ENCODE measurements at places on chromosomes 7 and 10. TPM values are rescaled to one million over a fixed set of nuclear protein-coding genes. Genes with fewer than 3 reads are reported as not detected.

DNA sequence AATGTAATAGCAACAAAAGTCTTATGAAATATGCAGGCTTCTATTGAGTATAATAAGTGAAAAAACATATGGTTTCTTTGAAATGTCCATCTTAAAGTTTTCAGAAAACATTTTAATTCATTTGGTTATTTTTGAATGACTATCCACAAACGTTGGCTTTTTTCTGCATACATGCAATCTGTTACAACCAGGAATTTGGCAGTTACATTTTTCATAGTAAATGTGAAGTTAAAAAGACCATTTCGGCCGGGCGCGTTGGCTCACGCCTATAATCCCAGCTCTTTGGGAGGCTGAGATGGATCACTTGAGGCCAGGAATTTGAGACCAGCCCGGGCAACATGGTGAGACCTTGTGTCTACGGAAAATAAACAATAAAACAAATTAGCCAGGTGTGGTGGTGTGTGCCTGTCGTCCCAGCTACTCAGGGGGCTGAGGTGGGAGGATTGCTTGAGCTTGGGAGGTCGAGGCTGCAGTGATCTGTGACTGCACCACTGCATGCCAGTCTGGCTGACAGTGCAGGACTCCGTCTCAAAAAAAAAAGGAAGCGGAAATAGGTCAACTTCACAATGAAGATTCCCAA is 73.9 kb upstream of the NMT2 start:
- peaks cover 6% of the 10 kb centered on the region for H3K4me1 ChIP-seq
- no peak for DNase-seq
- H3K27ac ChIP-seq, result no peak overlapping the region
- no peaks in the 10 kb centered on the region for H3K36me3 ChIP-seq

DNA sequence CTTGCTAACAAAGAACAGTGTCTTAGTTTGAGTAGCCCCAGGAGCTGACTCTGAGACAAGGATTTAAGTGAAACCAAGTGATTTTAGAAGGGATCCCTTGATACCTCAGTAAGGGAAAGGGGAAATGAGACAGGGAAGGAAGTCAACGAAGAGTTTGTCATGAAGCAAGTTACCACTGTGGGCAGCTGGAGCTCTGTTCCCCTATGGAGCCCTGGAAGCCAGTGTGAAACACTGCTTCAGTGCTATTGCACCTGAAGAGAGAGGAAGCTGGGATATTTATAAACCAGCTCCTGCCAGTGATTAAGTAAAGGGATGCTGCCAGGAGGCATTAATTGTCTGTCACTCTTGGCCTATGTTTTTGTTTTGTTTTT is 58.9 kb upstream of the WAPL start:
- H3K36me3 ChIP-seq, result no peaks in the 10 kb centered on the region
- no peak overlapping the region for H3K4me3 ChIP-seq
- H3K27me3 ChIP-seq, result no peaks in the 10 kb centered on the region
- no peak overlapping the region for H3K27ac ChIP-seq

DNA sequence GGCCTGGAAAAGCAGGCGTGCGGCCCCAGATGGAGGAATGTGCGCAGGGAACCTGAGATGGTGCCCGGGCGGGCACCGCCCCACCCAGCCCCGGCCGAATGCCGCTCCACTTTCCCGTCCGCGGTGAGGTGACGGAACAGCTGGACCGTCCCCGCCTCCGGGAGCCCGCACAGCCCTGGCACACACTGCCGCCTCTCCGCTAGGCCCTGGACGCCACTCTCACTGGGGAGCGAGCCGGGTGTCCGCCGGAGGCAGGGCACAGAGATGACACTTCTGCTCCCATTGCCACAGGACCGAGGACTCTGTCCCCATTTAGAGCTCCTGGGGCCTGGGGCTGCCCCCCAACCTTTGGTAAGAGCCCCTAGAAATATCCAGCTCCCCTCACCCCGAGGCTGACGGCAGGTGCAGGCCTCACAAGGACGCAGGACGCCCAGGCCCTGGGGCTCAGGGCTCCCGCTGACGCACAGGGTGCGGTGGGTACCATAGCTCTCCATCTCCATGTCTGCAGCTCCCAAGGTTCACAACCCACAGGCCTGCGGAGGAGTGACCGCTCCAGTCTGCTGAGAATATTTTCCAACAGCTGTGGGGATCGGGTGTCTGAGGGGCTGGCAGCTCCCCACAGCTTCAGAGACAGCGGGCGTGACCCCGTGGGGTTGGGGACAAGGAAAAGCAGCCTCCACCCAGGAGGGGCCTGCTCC is 52.2 kb upstream of the PDGFA start:
- no peaks in the 10 kb centered on the region for H3K27me3 ChIP-seq
- no peak overlapping the region for H3K27ac ChIP-seq
- peaks cover 22% of the 10 kb centered on the region for H3K36me3 ChIP-seq

- peaks cover 16% of the 10 kb centered on the region for H3K36me3 ChIP-seq
- peak overlapping the region; percentile 30 for H3K27ac ChIP-seq
- H3K4me1 ChIP-seq, result peaks cover 8% of the 10 kb centered on the region
These were observed 96.4 kb downstream of the CCSER2 start for GRCh38 chr10:84424731-84425167.

GRCh38 chr10:123019941-123020703 is 11.3 kb downstream of the ACADSB start:
- H3K27ac ChIP-seq, result no peak overlapping the region
- H3K4me3 ChIP-seq, result peak overlapping the region; percentile 20
- H3K36me3 ChIP-seq, result peaks cover 13% of the 10 kb centered on the region
- peaks cover 82% of the 10 kb centered on the region for H3K27me3 ChIP-seq

- no peak overlapping the region for H3K4me3 ChIP-seq
- no peaks in the 10 kb centered on the region for H3K27me3 ChIP-seq
- peaks cover 74% of the 10 kb centered on the region for H3K4me1 ChIP-seq
- no peaks in the 10 kb centered on the region for H3K36me3 ChIP-seq
These were observed 29.8 kb upstream of the VCL start for GRCh38 chr10:73968098-73968521.

- no peaks in the 10 kb centered on the region for H3K4me1 ChIP-seq
- no peak for DNase-seq
- H3K4me3 ChIP-seq, result no peak overlapping the region
- no peak overlapping the region for H3K27ac ChIP-seq
These were observed 31.9 kb downstream of the BEND7 start for GRCh38 chr10:13496931-13497330.

DNA sequence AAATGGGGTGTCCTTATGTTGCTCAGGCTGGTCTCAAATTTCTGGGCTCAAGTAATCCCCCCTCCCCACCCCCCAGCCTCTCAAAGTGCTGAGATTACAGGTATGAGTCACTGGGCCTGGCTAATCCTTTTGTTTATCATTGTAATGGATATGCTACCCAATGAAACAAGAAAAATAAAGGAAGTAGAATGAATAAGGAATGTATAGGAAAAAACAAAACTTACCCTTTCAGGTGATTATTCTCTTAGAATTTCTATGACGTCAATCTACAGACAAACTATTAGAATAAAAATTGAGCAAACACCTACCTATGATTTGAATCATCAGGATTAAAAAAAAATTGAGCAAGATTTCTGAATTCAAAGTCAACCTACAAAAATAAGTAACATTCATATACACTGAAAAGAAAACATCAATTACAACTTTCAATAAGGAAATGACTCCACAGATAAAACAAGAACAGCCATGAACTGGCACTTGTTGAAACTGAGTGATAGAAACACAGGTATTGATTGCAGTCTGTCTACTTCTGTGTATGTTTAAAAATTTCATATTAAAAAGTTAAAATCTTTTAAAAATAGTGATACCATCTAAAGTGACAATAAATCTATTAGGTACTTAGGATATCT is 12.2 kb downstream of the ADAM12 start:
- H3K4me3 ChIP-seq, result no peak overlapping the region
- peaks cover 16% of the 10 kb centered on the region for H3K36me3 ChIP-seq
- no peaks in the 10 kb centered on the region for H3K27me3 ChIP-seq
- no peak for DNase-seq
- peaks cover 3% of the 10 kb centered on the region for H3K4me1 ChIP-seq
- H3K27ac ChIP-seq, result no peak overlapping the region

DNA sequence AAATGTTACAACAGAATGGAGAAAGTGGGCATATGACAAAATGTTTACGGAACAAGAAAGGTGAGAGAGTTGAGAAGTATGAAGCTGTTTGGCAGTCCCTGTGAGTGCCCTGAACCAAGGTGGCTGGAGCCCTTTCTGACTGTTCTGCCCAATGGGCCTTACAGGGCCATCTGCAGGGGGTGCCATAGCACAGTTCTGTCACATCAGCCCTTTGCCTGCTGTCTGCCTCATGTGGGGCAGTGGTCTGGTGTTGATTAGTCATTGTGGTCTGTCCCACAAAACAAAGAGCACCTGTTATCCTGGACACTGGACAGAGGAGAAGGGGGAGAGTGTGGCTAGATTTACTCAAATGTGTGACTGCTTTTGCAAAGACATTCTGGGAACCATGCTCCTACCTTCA is 51.5 kb upstream of the OSBPL3 start:
- peak; percentile 15 for DNase-seq
- peaks cover 25% of the 10 kb centered on the region for H3K4me1 ChIP-seq
- H3K36me3 ChIP-seq, result peaks cover 4% of the 10 kb centered on the region
- H3K4me3 ChIP-seq, result no peak overlapping the region

DNA sequence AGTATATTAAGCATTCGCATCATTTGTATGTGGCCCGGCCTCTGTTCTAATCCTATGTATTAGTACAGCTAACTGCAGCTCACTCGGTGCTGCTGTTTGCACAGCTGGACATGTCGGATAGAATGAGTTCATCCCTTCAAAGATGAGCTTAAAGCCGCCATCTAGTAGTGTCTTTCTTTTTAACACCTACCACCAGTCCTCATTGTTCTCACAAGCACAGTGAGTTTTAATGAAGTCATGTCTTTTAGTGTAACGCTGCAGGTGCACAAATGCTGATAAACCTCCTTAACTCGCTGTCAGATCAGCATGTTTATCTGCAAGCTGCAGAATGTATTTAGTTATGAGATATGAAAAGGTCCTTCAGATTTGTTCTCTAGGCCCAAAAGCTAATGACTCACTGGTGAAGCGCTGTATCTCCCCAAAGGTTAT is 247.5 kb downstream of the MTERF1 start:
- no peak overlapping the region for H3K27ac ChIP-seq
- no peaks in the 10 kb centered on the region for H3K36me3 ChIP-seq
- no peak for DNase-seq
- no peak overlapping the region for H3K4me3 ChIP-seq
- no peaks in the 10 kb centered on the region for H3K27me3 ChIP-seq

DNA sequence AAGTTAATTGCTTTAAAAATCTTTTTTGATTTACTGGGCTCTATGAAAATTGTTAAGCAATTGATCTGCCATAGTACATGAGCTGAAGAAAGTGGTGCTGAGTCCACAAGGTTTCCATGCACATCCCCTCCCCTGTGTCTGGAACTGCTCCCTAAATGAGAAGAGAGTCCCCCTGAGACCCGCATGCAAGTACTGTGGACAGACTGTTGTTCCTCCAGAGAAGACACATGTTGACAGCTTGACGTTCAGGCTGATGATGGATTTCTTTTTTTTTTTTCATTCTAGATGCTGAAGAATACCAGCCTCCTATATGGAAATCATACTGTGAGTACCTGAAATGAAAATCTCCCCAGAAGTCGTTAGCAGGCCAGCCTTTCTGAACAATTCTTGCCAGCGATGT is 159.8 kb downstream of the CHN2 start:
- no peak overlapping the region for H3K27ac ChIP-seq
- H3K27me3 ChIP-seq, result no peaks in the 10 kb centered on the region
- H3K4me1 ChIP-seq, result peaks cover 4% of the 10 kb centered on the region
- H3K36me3 ChIP-seq, result no peaks in the 10 kb centered on the region
- H3K4me3 ChIP-seq, result no peak overlapping the region

DNA sequence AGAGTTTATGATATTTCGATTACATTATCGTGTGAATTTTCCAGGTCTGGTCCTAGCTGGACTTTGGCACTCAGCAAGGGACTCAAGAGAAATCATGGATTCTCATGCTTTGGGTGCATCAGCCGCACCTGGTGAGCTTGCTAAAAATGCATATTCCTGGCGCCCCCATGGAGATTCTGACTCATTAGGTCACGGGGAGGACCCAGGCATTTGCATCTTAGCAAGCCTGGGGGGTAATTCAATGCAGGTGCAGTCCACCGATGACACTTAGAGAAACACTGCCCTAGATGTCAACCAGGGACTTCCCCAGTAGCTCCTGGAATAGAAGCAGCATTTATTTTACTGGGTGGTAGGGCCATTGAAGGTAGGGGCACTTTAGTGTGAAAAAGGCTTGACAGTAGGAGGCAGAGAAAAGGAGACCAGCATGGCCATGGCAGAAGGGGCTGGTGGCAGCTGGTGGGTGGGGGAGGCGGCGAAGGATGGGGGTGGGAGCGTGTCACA is 29.9 kb upstream of the PDCD4 start:
- H3K36me3 ChIP-seq, result no peaks in the 10 kb centered on the region
- H3K27me3 ChIP-seq, result no peaks in the 10 kb centered on the region
- no peak overlapping the region for H3K27ac ChIP-seq
- peaks cover 21% of the 10 kb centered on the region for H3K4me1 ChIP-seq
- no peak for DNase-seq

GRCh38 chr10:52437205-52437646 is 123.1 kb downstream of the DKK1 start:
- DNase-seq, result no peak
- H3K27ac ChIP-seq, result no peak overlapping the region
- H3K4me1 ChIP-seq, result no peaks in the 10 kb centered on the region
- H3K27me3 ChIP-seq, result no peaks in the 10 kb centered on the region
- H3K36me3 ChIP-seq, result no peaks in the 10 kb centered on the region

DNA sequence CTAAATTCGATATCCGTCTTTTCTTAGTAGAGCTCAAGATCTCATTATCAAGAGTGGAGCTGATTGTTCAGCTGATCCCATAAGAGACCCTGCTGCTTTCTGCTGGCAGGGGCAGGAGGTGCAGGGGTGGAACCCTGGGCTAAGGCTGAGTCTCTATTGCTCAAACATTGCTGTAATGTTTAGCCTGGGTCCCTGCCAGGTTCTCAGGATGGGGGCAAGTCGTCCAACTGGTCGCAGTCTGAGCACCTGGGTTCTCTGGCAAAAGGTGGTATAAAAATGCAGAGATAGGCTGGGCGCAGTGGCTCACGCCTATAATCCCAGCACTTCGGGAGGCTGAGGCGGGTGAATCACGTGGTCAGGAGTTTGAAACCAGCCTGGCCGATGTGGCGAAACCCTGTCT is 62.0 kb upstream of the NRBF2 start:
- no peaks in the 10 kb centered on the region for H3K27me3 ChIP-seq
- no peak overlapping the region for H3K4me3 ChIP-seq

GRCh38 chr7:1359681-1360485 is 99.4 kb downstream of the MICALL2 start:
- no peaks in the 10 kb centered on the region for H3K36me3 ChIP-seq
- H3K4me3 ChIP-seq, result no peak overlapping the region

- H3K4me1 ChIP-seq, result peaks cover 24% of the 10 kb centered on the region
- no peaks in the 10 kb centered on the region for H3K36me3 ChIP-seq
- no peak overlapping the region for H3K27ac ChIP-seq
These were observed 5.1 kb upstream of the SLC16A12 start for GRCh38 chr10:89540420-89540949.

The NKX2-3 gene
- total RNA-seq, result not detected

The PLEKHS1 gene
- total RNA-seq, result not detected

The SFTPA1 gene
- total RNA-seq, result 4.4 TPM

The SLC26A4 gene
- 0.09 TPM for total RNA-seq

The LIPM gene
- total RNA-seq, result not detected

The JAKMIP3 gene
- total RNA-seq, result 1.7 TPM

The SEMA3A gene
- total RNA-seq, result 33.3 TPM

The MEST gene
- 143 TPM for total RNA-seq

All from WTC11 (cell line).